ENCODE measurements at places on chromosomes 13 and 19. TPM values are rescaled to one million over a fixed set of nuclear protein-coding genes. Genes with fewer than 3 reads are reported as not detected.
A peak's percentile ranks its signal among the peaks of the same experiment; 100 is the strongest.

Gene FCER2
- total RNA-seq, result not detected

- no peak for DNase-seq
These were observed 25.6 kb downstream of the MLLT1 start for GRCh38 chr19:6253954-6254733.

GRCh38 chr13:111145071-111145470 lies 30.0 kb downstream of the ARHGEF7 start:
- DNase-seq, result no peak

Gene MYO1F
- 33.0 TPM for total RNA-seq

- no peak for DNase-seq
These were observed 7.4 kb upstream of the SLITRK6 start for GRCh38 chr13:85806553-85807175.

- DNase-seq, result no peak
These were observed 34.8 kb upstream of the TMEM255B start for GRCh38 chr13:113724016-113724758.

Gene SPC24
- total RNA-seq, result 33.8 TPM

- no peak for DNase-seq
These were observed 41.5 kb downstream of the EFNA2 start for GRCh38 chr19:1327125-1327524.

Gene SIGLEC9
- total RNA-seq, result 0.52 TPM

Gene ZSWIM4
- 7.5 TPM for total RNA-seq

Gene NPAS1
- 0.21 TPM for total RNA-seq

Gene PDX1
- not detected for total RNA-seq

- no peak for DNase-seq
These were observed 38.6 kb upstream of the URAD start for GRCh38 chr13:28027071-28027470.

DNA sequence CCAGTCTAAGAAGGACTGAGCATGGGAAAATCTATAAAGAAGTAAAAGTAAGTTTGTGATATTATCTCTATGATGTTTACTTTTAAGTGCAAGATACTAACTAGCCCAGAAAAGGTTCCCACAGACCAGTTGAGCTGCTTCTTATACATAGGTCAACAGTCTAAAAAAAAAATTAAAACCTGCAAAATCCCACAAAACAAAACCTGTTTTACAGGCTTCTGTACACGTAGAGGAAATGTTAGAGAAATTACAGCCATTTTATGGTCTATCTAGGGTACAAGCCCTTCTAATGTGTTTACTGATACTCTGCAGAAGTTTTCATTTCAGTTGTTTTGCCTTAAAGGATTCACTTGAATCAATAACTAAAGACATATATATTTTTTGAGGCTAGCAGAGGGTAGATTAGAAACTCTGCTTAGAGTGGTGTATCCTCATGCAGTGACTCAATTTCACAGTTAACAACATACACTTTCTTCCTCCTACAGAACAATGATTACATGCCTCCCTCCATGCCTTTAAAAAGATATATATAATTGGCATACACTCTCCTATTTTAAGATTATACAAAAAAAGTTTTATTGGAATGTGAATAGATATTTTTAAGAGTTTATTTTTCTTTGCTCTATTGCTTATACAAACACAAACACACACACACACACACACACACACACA lies 43.9 kb downstream of the CAB39L start:
- no peak for DNase-seq

DNA sequence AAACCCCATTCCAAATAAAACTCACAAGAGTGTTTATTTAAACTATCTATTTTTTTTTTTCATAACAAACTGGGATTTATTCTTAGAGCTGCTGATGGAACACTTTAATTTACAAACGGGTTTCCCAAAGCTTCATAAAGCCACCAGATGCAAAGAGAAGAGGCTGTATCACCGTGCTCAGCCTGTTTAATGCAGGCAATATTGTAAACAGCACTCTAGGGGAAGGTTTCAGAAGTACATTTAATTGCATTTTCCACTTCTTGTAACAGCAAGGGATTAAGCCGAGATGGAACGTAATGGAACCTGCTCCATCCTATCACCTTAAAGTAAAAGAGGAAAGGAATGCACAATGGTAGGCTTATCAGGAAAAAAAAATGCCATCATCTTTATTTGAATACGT lies 550.6 kb upstream of the ARGLU1 start:
- DNase-seq, result no peak

GRCh38 chr13:107865318-107865575 lies 350.1 kb downstream of the LIG4 start:
- no peak for DNase-seq

Gene CCDC70
- not detected for total RNA-seq

DNA sequence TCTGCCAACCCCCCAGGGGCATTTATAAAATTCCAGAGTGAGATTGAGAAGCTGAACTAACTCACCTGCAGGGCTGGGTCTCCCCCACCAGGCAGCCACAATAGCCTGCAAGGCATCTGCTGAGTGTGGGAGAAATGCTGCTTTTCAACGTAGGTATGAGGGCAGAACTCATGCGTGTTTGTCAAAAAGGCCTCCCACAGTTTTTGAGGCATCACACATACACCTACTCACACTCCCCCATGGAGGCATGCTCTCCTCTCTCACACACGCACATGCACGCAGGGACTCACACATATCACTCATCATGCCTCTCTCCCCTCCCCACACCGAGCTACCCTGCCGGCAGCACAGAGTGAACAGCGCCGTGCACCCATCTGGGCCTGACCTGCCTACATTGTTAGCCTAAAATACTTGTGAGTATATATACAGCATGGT lies 390.5 kb downstream of the FGF9 start:
- peak; percentile 77 for DNase-seq

- no peak for DNase-seq
These were observed 5.3 kb downstream of the CPAMD8 start for GRCh38 chr19:17021328-17021727.

- no peak for DNase-seq
These were observed 3.5 kb downstream of the ANGPTL4 start for GRCh38 chr19:8367327-8368001.

- no peak for DNase-seq
These were observed 16.5 kb downstream of the PRR36 start for GRCh38 chr19:7857727-7858108.

GRCh38 chr19:17654993-17655392 lies 33.2 kb downstream of the UNC13A start:
- no peak for DNase-seq

DNA sequence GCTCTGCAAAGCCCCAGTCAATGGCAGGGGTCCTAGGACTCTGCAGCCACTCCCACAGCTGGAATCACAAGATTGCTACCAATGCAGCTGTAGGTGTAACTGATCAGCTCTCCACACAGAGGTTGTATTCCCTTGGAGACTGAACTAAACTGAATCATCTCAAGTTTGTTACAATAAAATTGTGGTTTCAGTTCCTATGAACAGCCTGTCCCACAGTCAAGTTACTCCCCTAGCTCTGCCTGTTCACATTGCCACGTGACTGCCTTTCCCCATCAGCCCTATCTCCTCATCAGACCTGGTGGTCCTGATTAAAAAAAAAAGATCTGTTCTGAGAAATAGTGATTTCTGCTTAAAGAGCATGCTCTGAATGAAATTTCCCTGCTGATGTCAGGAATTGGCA lies 287.9 kb upstream of the NBEA start:
- DNase-seq, result no peak
